GM10248 (cell line): ENCODE measurements at places on chromosomes 2 and 18.

DNA sequence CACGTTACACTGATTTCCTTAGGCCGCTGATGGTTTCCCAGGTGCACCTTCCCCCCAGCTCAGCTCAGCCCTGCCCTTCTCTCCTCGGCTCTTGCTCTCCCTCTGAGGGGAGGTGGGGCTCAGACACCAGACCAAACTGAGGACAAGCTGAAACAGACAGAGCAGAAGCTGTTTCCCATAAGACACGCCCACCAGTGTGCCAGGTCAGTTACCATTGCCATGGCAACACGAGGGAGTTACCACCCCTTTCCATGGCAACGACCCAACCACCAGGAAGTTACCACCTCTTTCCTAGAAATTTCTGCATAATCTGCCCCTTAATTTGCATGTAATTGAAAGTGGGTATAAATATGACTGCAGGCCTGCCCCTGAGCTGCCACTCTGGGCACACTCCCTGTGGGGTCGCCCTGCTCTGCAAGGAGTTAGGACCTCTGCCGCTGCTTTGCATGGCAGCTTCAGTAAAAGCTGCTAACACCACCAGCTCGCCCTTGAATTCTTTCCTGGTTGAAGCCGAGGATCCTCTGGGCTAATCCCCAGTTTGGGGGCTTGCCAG is 120.9 kb upstream of the SMIM21 start:
- no peak for DNase-seq

DNA sequence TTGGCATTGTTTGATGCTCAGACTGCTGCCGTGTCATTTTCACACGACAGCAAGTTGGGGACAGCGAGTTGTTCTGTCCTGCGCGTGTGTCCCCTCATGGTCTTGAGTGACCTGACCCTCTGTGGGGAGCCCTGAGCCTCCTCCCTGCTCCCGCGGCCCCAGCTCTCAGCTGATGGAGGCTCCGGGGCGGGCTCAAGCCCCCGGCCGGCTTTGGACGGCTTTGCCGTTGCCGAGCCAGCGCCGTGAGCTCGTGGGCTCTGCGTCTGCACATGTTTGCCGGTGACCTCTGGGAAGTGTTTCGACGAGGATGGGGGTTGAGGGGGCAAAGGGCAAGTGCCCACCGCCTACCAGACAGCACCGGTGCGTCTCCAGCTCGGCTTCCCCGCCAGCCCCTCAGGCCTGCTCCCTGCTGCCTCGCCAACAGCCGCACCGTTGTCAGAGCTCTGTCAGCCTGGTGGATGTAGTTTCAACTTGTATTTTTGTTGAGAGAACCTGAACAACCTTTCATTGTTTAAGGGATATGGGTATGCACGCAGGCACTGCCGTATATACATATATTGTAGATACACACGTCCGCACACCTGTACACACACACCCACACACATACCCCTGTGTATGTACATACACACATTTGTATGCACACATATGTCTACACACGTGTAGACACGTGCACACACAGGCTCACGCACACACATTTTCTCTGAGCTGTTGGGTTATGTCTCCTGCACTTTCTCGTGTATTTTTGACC is 13.7 kb downstream of the PDCD1 start:
- no peak for DNase-seq

DNA sequence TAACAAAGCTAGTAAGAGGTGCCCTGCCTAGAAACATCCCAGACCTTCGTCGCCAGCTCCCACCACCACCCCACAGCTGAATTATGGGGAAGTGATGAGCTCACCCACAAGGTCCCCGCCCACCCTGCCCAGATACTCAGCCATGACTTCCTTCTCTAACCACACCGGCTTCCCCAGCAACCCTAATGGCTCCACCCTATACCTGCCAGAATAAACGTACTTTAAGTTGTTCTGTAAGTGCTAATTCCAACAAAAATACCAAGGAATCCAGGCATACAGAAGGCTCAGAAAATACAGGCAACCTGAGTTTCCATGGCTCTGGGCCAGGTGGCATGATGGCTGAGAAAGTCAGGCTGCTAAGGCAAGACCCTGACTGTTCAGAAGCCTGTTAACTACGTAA is 39.1 kb downstream of the TMEM163 start:
- DNase-seq: no peak

DNA sequence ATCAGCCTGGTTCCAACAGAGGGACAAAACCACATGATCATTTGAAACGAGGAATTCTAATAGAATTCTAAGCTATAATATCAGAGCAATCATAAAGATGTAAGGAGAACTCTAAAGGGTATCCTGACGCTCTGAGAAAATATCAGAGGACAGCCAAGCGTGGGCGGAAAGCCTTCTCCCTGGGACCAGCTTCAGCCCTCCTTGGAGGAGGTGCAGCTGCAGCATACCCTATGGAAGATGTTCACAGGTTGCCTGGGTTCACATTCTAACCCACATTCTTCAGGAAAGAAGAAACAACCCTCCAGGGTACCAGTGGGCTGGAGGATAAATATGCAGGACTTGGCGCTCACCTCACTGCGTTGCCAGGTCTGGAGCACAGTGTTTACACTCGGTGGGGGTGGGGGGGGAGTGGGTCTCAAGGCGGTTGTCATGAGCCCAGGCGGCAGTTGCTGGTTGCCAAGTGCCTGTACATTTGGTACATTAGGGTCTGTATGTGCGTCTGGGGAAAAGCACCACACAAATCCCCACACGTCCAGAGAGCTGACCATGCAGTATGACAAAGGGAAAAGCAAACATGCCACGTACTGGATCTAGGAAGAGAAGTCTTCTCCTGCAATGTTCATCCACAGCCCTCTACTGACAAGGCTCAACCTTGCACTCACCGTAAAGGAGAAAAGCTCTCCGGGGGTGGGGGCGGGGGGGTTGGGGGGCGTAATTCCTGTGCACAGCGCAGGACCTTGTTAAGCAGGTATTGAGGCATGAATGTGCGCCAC is 80.5 kb downstream of the CDH19 start:
- DNase-seq: no peak

DNA sequence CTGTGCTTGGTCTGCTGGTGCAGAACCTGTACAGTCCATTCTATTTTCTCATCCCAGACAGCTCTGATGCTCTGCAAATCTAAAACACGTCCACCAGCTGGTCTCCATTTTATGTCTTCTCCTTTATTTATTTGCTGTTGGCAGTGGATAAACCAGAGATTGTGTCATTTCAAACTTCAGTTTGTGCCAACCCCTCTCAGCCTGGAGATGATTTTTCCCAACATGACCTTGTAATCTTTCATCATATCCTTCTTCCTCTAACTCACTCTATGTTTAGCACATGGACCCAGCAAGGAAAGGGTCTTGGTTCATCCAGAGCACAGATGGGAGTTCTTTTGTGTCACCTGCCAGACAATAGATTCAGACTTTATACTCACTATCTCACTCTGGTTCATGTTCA is 273.2 kb downstream of the MTX2 start:
- no peak for DNase-seq

GRCh38 chr2:148745151-148745851 is 100.8 kb downstream of the EPC2 start:
- DNase-seq: no peak

GRCh38 chr2:208502288-208502687 is 95.7 kb downstream of the PTH2R start:
- DNase-seq: no peak

DNA sequence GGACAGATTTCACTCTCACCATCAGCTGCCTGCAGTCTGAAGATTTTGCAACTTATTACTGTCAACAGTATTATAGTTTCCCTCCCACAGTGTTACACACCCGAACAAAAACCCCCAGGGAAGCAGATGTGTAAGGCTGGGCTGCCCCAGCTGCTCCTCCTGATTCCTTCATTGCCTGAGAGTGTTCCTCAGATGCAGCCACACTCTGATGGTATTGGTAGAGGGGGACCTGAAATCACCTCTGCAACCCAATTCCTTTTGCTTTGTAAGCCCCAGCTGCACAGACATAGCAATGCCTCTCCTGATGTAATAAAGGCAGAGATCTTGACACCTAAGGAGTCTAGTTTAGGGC is 1529.8 kb downstream of the RPIA start:
- no peak for DNase-seq

GRCh38 chr2:37568565-37568964 is 102.9 kb downstream of the CDC42EP3 start:
- DNase-seq: no peak

DNA sequence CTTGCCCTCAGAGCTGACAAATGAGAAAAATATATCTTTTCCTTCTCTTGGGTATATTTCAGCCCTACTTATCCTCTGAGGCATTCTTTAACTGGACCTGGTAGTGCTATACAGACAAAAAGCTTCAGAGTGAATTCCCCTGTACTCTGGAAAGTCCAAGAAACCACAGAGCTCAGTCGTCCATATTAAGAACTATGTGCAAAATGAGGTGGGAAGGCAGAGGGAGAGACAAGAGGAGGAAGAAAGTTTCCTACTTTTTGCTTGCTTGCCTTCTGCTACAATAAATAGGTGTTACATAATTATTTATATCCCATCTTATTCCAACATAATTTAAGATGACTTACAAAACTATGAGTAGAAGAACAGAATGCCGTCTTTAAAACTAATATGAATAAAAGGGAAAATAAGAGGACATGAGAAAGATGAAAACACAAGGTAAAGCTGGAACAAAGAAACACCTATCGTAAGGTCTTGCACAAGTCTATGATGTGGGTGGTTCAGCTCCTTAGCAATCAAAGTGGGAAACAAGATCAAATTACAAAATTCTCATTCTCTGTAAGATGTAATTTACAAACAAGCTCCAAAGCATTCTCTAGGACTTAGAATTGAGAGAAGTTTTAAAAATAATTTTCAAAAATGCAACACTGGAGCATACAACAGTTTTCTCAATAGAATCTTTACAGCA is 97.9 kb downstream of the BAZ2B start:
- no peak for DNase-seq

DNA sequence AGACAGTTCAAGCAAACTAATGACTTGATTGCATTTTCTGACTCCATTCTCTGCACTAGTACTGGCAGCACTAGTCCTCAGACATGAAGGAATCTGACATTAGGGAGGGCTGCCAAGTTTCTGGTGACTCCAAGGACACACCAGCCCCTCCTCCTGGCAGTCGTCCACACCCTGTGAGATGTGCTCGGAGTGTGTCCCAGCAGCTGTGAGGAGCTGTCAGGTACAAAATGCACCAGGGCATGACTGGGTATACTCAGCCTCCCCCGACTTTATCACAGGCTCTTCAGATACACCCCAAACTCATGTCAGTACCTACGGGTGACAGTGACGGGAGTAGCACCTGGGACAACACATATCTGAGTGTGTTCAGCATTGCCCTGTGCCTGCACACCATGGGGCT is 43.1 kb downstream of the EDAR start:
- DNase-seq: no peak

DNA sequence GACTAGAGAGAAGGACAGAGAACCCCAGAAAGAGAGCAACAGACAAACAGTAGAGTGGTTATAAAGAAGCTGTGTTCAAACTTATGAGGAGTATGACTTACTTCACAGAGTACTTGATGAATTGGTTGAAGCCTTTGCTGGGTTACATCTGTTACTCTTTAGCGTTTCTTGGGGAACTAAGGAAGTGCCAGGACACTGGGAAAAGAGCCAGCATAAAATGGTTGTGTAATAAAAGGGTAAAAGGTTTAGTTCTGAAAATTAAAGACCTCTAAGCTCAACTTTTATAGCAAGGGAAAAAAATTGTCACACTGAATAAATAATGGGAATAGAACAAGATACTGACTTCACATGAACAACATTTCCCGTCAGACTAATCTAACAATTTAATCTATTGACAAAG is 17.0 kb upstream of the STAT4 start:
- no peak for DNase-seq

DNA sequence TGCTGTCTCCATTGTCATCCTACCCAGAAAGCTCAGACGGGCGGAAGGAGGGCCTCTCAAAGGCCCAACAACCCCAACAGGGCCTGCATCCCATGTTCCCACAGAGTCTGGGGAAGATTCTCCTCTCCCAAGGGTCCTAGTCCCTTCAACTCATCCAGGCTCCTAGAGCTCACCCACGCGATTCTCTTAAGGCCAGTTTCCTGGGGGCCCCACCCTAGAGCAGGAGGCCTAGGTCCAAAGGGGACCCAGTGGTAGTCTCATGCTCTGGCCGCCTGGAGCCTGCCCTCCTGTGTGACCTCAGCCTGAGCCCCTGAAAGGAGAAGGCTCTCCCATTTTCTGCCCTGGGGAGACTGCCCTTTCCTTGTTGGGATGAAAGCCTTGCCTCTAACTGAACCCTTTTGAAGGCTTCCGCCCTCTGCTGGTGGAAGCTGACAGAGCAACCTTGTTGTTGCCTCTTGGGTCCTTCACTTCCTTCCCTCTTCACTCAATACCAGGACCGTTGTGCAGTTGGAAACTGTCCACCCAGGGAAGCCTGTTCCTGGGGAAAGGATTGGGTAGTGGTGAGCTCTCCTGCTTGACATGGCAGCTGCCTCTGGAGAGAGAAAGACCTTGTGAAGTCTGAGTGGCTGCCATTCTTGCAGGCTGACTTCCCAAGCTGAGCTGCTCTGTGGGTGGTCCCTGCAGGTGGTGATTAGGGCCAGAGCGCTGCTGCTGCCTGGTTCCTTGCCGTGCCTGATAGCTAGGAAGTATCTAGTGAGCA is 86.0 kb upstream of the ALPP start:
- DNase-seq: peak; percentile 70

DNA sequence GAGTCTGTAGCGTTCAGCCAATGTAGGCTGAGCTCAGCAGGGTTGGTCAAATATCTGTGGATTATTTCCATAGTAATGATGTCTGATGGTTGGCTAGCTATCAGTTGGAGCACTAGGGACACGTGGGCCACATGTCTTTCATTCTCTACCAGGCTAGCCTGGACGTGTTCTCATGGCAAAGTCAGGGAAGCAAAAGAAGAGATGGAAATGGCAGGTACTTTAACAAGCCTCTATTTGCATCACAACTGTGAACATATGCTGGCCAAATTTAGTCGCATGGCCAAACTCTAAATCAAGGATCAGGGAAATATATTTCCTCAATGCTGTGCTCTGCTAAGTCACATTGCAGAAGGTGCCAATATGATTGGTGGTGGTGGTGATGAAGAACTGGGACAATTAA is 371.6 kb upstream of the CHST9 start:
- DNase-seq: no peak

DNA sequence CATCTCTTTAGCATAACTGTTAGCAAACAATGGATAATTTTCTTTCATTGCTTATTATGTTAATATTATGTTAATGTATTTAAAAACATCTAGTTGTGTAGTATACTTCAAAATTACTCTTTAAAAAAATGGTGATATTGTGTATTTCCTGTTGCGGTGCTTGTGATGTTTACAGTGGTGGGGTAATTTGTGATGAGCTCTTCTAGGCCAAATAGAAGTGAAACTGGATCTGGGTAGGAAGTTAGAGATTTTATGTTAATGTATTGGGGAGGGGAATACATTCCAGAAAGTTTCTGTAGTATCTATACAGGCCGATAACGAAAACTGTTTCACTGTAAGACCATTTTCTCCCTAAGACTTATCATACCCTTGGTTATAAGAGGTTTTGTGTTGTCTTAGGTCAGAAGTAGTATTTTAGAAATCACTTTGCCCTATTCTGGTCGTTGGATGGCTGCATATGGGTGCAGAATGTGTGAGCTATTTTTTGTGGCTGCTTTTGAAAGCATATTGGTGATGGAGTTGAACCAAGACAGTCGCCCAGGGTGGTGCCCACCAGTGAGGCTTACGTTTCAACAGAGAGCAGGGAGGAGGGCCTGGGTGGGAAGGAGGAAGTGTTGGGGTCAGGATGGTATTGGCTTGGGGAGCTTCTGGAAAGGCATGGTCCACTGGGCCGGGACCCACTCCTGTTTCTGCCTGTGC is 5.8 kb downstream of the TSHZ1 start:
- DNase-seq: no peak
